ENCODE measurements at places on chromosomes 1 and 21. TPM values are rescaled to one million over a fixed set of nuclear protein-coding genes. Genes with fewer than 3 reads are reported as not detected.

The OPRD1 gene
- not detected for polyA plus RNA-seq

The S100A8 gene
- 1.6 TPM for polyA plus RNA-seq

The KRTAP10-8 gene
- polyA plus RNA-seq = not detected

The AADACL4 gene
- polyA plus RNA-seq = not detected

The LGALS8 gene
- polyA plus RNA-seq = 46.8 TPM
